ENCODE measurements at places on chromosomes 5 and 9. TPM values are rescaled to one million over a fixed set of nuclear protein-coding genes. Genes with fewer than 3 reads are reported as not detected.

GRCh38 chr9:100937382-100937781 is 91.1 kb upstream of the PLPPR1 start:
- DNase-seq: no peak

- peak; percentile 5 for DNase-seq
Observed at GRCh38 chr5:132497488-132497997, 7.0 kb upstream of the IRF1 start.

DNA sequence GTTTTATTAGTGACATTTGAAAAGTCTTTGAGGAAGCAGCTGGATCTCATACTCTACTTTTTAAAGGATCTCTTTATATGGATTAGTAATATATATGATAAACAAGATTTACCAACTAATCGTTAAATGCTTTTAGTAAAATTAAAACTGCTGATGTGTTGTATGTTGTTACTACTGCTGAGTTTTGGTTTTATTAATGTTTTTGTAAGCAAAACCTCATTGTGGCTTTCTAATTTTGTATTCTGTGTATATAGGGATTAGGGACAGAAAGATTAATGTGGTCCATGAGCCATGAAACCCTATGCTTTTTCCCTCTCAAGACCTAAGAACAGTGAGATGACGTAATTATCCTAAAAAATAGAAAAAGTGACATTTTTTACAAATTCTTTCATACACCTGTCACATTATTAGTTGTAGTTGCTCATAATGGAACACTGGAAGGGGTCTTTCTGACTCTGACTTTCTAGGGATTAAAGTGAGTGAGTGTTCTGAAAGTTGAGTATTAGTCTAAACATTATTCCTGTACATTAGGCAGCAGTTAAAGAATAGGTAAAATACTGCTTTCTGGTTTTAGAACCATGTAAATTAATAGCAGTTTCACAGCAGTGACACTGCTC is 85.9 kb downstream of the SLC12A2 start:
- no peak for DNase-seq

GRCh38 chr5:78546276-78546996 is 102.1 kb downstream of the LHFPL2 start:
- no peak for DNase-seq

- DNase-seq: no peak
Observed at GRCh38 chr5:79191457-79191856, 44.5 kb upstream of the JMY start.

- DNase-seq: no peak
Observed at GRCh38 chr5:156460471-156460870, 133.5 kb downstream of the SGCD start.

DNA sequence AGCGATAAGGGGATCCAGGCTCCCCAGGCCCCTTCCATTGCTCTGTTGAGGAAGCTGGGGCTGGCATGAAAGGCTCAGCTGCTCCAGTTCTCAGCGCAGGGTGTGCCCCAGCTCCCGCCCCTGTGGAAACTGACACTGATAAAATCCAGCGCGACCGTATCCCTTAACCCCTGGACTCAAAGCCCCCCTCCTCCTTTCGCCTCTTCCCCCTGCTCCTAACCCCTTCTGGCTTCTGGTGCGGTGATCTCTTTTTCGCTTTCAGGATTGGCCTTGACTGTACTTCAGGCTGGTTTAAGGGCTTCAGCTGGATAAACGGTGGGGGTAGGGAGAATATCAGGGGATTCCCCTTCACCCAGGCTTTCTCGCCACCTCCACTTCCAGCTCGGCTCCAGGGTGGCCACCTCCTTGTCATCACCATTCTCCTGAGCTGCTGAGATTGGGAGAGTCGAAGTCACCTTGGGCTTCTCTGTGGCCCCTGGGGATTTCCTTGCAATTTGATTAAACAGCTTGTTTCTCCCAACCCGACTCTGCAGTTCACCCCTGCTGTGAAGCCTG is 843 bp downstream of the BSPRY start:
- DNase-seq: no peak

GRCh38 chr5:36763454-36763853 is 113.1 kb upstream of the NIPBL start:
- no peak for DNase-seq

- DNase-seq: no peak
Observed at GRCh38 chr9:7387840-7388239, 411.7 kb downstream of the DMAC1 start.

DNA sequence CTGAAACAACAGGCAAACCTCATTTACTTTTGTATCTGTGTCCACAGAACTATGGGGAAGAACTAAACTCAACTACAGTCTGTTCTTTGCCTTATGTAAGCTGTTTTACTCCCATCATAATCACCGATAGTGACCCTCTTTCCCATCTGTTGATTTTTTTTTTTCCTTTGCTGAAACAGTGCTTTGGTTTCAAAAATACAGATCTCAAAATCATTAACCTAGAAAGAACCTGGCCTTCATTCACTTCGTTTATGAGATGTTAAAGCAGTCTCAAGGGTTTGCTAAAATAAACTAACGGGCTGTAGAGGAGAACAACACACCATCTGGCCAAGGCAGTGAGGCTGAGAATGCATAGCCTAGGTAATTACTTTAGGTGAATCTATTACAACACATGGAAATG is 706.6 kb upstream of the ZNF608 start:
- no peak for DNase-seq

DNA sequence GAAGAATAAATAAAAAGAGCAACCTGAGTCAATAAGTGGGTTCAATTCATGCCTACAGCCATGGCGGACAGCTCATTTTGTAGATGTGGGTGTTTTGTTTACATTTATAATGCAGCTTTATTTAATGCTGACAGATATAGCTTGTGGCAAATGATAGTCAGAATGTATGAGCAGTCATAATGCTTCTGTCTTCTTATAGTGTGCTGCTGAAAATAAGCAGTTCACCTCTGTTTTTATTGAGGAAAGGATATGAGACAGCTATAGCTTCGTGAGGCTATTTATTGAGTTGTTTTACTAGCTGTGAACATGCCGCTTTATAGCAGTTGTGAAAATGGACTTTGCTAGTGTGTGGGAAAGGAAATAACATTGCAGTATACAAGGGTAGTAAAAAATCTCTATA is 147.4 kb downstream of the PBX3 start:
- no peak for DNase-seq

DNA sequence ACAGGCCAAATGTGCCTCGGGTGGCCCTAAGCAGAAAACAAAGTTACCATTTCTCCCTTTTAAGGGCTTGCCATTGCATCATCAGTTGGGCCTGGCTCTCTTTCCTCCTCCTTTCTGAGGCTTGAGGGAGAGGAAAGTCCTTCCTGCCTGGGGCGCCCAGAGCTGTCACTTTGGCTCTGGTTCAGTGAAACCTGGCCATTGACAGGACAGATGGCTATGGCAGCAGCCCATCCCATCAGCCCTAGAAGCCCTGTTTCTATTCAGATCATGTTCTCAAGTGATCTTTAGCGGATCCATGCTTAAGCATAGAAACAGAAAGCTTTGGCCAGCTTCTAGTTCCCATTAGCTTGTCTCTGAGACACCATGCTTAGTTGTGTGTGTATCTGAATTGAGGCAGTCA is 293.4 kb downstream of the YTHDC2 start:
- no peak for DNase-seq

DNA sequence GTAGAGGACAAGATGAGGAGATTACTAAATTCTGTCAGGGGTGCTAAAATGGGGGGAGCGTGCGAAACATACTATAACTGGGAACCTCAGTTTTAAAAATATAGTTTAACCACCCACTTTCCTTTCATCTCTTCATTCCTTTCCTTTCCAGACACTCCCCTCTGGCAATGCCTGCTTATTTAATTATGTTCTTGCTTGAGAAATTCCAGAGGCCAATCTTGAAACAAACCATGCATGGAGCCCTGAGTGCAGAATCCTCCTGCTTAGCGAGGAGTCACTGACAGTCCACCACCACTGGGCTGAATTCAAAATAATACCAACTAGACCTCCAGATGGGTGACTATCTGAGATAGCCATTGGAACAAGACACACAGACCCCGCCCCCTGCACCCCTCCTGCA is 29.7 kb upstream of the C9orf72 start:
- no peak for DNase-seq

DNA sequence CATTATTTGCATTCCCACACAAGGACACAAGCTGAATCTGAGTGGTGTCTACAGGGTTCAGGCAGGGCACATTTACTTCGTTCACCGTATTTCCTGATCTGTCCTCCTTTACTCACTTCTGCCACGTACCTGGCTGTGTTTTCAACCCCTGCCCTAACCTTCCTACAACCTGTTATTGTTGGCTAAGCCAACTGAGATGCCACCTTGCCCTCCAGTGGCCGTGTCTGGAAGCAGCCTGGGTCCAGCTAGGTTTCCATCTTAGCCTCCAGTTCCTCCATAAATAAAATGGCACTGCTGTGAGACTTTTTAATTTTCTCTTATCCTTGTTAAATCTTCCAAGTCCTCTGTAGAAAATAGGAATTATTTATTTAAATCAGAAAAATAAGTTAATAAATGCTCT is 64.8 kb downstream of the ATP10B start:
- no peak for DNase-seq

DNA sequence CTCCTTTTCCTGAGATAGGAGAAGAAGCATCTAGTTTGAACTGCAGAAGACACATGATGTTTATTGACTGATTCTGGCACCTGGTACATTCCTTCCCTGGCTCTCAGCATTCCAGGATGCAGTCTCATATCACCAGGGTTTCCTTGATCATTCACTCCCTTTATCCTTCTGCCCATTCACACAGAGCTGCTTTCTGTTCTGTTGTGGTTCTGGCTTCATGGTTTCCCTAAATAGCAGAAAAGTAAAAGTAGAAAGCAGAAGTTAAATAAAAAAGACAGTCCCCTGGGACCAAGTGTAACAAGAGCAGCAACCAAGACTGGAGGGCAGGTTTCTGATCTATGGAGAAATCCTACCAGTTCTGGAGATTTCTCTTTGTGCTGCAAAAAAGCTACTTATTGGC is 3.2 kb downstream of the IFNA8 start:
- DNase-seq: no peak

DNA sequence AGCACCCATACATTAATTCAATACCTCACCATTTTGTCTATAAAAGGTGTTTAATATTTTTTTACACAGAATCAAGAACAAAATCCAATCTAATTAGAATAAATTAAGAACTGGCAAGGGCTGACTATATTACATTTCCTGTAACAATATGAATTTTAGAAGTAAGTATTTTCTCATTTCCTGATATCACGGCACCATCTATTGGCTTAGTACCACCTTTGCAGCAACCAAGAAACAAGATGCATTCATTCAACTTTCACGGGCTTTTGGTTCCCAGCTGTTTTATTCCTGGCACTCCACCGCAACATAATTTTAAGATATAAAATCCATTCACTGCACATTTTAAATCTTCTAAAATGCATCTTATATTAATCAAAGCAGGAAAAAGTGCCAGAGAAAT is 20.6 kb downstream of the PSMB7 start:
- no peak for DNase-seq

DNA sequence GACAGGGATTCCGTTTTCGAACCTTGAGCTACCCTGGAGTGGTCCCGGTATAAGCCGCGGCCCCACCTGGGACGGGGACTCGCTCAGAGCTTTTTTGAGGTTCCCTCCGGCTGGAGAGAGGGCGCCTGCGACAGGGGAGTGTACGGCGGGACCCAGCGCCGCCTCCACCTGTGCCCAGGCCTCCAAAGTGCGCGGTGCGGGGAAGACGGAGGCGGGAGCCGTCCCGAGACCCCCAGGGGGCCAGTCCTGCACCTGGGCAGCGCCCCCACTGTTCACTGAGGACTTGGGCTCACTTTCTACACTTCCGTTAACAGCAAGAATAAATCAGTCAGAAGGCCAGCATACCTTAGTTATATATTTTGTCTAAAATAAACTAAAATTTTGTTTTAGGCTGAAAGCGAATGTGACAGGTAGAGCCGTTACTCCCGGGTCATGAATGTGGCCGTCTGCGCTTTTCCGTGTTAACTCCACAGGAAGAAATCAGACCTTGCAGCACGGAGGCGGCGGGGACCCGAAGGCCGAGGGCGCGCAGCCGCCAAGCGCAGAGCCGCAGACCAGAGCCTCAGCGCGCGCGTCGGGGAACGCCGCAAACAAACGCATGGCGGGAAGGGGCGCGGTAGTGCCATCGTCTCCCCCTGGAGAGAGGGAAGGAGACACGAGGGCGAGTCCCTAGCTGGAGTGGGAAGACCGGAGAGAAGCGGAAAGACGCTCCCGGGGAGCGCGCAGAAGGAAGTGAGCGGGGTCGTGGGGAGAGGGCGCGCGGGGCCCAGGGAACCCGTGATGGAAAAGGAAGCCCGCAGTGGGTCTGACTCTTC is 14.1 kb downstream of the TRIM7 start:
- peak; percentile 34 for DNase-seq

- DNase-seq: no peak
Observed at GRCh38 chr9:134395737-134396257, 69.5 kb downstream of the RXRA start.

DNA sequence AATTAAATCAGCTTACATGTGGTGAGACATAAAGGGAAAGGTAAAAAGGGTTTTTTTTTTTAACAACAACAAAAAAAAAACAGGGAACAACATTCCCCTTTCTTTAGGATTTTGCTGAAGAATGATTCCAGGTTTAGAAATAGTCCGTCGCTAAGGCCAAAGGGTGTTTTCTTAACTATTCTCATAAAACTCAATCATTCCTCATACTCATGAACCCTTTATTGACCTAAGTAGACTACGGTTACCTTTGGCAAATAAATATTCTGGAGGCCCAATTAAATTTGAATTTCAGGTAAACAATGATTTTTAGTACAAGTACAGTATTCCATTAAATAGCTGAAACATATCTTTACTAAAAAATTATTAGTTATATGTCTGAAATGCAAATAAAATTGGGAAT is 55.6 kb upstream of the CCNG1 start:
- DNase-seq: no peak

DNA sequence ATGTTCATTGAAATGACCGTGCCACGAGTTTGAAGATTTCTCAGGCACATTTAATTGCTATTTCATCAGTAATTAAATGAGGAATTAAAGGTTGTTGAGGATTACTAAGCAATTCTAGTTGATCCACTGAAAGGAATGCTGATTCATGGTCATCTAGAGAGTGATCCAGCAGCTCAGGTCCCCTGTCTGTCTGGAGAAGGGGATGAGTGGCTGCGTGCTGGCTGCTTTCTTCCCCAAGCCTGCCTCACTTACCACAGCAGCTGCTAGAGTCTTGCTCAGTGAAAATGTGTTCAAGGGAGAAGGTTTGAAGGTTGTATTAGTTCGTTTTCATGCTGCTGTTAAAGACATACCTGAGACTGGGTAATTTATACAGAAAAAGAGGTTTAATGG is 7.8 kb upstream of the TGFBI start:
- no peak for DNase-seq

- no peak for DNase-seq
Observed at GRCh38 chr9:81756561-81756960, 67.2 kb upstream of the TLE1 start.

- DNase-seq: no peak
Observed at GRCh38 chr5:159424123-159424522, 93.8 kb upstream of the IL12B start.

- no peak for DNase-seq
Observed at GRCh38 chr5:9401786-9402472, 143.9 kb downstream of the SEMA5A start.

GRCh38 chr5:14880688-14881087 is 9.1 kb upstream of the ANKH start:
- DNase-seq: no peak

GRCh38 chr9:72332351-72332750 is 32.7 kb downstream of the ZFAND5 start:
- no peak for DNase-seq

- DNase-seq: no peak
Observed at GRCh38 chr9:109806506-109807115, 26.6 kb downstream of the PALM2AKAP2 start.

The PCDHGA7 gene
- 0.11 TPM for total RNA-seq

The KCNMB1 gene
- total RNA-seq: not detected

The CHSY3 gene
- total RNA-seq: not detected

The CCDC127 gene
- 5.7 TPM for total RNA-seq

The DND1 gene
- 5.6 TPM for total RNA-seq

The AFAP1L1 gene
- not detected for total RNA-seq

All from activated T-cell treated with anti-CD3 and anti-CD28 coated beads, Interleukin-2, amount 50 U/mL, for 4 hours (primary cell).